ENCODE measurements at places on chromosomes 6 and 20. TPM values are rescaled to one million over a fixed set of nuclear protein-coding genes. Genes with fewer than 3 reads are reported as not detected.

DNA sequence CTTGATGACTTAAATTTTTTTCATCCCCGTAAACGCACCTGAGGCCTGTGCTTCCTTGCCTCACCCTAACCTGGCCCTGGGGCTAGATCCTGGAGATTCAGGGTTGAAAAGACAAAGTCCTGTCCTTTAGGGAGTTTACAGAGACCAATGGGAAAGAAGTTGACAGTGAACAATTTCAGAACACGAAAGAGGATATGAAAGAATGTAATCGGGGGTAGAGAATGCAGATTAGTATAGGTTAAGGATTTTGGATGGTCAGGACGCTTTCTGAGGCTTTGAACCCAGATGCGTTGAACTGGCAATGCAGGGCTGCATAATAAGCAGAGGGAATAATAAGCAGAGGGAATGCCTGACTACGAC lies 1.7 kb upstream of the FBXO5 start:
- no peak for DNase-seq

GRCh38 chr6:135393289-135393688 lies 104.3 kb downstream of the AHI1 start:
- no peak for DNase-seq

DNA sequence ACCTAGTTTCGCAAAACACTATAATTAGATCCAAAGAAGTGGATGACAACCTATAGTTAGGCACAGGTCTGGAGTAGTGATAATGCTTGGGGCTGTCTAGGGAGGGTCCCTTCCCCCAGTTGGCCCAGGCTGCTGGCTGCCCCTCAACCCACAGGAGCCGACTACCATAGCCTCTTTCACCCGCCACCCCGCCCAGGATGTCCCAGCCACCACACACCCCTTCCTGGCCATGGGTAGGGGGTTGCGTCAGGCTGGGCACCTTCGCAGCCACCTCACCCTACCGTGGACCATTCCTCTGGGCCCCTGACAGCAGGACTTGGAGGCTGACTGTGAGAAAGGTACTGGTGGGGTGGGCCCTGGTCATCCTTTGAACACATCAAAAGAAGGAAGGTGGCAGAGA lies 8.5 kb downstream of the TFEB start:
- no peak for DNase-seq

DNA sequence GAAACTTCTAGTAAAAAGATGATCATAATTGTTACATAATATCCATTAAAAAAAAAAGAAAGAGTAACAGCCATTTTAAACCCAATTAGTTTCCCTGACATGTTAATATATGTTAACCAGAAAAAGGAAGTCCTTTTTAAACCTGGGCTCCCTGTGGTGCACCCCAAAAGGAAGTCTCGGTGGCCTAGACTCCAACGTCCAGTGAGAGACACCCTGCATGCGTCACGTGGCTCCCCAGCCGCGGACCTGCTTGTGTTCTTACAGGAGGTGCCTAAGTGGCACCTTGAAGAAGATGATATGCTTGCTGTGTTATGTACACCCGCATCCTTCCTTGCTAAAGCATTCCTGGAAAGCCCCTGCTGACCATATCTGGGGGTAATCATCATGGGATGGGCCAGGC lies 50.1 kb downstream of the FOXC1 start:
- no peak for DNase-seq

DNA sequence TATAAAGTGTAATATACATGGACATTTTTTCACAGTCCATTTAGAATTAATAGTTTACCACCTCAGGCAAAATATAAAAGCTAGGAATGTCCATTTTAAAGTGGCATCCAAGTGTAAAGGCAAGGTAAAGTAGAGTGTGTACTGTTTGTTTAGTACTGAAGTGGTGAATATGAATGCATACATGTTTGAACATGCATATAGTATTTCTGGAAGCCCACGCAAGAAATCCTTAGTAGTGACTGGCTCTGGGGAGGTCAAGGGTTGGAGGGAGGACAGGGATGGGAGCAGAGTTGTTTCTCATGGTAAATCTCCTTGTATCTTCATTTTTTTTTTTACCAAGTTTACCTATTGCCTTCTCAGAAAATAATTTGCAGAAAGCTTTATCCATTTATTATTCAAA lies 129.2 kb downstream of the UNC5CL start:
- DNase-seq = no peak

MBOAT1 gene
- 2.7 TPM for polyA plus RNA-seq

TP53INP2 gene
- 5.1 TPM for polyA plus RNA-seq

SLC25A27 gene
- 1.6 TPM for polyA plus RNA-seq

SUMO4 gene
- polyA plus RNA-seq = 0.23 TPM

ENPP1 gene
- polyA plus RNA-seq = 15.8 TPM

All from BJ (cell line).